Activated CD8-positive, alpha-beta memory T cell treated with anti-CD3 and anti-CD28 coated beads, Interleukin-2, amount 50 U/mL, for 4 hours (primary cell): ENCODE measurements at places on chromosomes 5 and 9.

- no peak for DNase-seq
Measured at GRCh38 chr5:128038643-128039042, 44.9 kb upstream of the SLC12A2 start.

- DNase-seq = no peak
Measured at GRCh38 chr5:57736716-57737115, 254.1 kb upstream of the ACTBL2 start.

GRCh38 chr5:64954518-64954917 is 185.8 kb downstream of the CWC27 start:
- DNase-seq = no peak

DNA sequence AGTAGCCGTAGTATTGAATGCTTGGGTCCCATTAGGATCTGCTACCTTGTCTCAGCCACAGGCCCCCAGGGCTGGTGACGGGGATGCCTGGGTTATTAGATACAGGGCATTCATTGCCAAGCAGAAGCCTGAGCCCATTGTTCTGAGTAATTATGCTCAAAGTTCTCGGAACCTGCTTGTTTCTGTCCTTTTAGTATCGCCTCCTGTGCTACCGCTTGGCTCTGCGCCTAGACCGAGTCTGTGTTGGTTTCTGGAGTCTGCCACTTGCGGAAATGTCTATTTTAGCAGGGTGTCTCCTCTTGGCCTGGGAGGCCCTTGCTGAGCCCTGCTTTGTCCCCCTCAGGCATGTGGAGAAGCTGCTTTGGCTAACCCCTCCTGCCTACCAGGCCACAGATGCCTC is 506.1 kb downstream of the BNC2 start:
- DNase-seq = no peak

DNA sequence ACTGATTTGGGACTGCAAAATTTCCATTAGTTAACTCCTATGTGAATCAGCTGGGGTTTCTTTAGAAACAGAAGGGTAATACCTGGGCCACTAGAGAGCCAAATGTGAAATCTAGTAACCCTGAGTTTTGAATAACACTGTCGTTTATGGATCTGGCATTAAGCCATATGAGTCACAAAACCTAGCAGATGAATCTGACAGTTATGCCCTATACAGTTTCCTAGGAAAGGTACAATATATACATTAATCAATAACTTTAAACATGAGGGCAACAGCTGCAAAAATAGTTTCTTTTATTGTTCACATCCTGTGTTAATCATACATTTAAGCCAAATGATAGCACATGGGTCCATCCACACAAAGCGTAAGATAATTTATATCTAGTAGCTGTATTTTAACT is 56.9 kb downstream of the PAM start:
- DNase-seq = no peak

- peak; percentile 41 for DNase-seq
Measured at GRCh38 chr5:119287547-119288111, 68.2 kb upstream of the TNFAIP8 start.

- DNase-seq = no peak
Measured at GRCh38 chr5:128376577-128376976, 161.5 kb downstream of the FBN2 start.
